Posterior vena cava (tissue), 2 donors: ENCODE measurements at places on chromosomes 5 and 9. TPM values are rescaled to one million over a fixed set of nuclear protein-coding genes. Genes with fewer than 3 reads are reported as not detected.

The SLC22A4 gene
- 3.1 TPM for total RNA-seq

DNA sequence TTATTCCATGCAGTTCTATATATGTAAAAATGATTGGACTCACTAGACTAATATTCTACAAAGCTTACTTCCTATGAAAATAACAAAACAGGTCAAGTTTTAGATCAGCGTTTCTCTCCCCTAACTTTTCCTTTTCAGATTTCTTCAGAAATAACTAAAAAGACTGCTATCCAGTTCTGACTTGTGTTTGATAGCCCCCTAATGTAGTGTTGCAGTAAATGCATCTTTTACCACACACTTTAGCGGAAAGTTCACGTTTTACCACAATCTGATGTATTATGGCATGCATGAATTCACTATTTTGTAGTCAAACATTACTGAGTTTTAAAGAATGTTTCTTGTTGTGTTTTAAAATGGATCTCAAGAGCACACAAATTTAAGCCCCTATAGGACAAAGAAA is 292.7 kb downstream of the RAB3C start:
- DNase-seq = no peak

GRCh38 chr5:94856257-94856800 is 237.9 kb downstream of the SLF1 start:
- DNase-seq = no peak

DNA sequence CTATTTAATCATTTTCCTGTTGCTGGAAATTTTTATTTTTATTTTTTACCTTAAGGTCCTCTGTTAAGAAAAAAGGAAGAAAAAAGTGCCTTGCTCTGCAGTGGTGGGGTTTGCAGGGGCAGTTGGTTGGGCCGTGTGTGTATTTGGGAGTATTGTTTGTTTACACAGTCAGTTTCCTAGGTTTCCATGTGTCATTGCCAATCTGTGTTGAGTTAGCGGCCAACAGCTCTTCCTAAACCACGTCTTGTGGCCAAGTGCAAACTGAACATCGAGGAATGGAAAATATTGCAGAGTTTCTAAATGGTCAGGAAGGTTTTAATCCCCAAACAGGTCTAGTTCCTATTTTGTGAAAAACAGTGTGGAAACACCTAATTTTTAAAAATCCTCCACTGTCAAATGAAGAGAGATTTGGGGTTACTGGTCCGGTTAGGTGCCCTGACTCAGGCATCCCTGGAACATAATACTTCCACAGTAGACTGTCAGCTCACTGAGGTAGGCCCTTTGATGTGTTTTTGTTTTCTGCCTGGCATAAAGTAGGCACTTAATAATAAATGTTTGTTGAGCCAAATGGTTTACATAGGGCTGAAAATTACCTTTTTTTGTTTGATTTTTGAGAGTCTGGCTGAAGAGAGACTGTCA is 37.0 kb downstream of the MAMDC2 start:
- no peak for DNase-seq

DNA sequence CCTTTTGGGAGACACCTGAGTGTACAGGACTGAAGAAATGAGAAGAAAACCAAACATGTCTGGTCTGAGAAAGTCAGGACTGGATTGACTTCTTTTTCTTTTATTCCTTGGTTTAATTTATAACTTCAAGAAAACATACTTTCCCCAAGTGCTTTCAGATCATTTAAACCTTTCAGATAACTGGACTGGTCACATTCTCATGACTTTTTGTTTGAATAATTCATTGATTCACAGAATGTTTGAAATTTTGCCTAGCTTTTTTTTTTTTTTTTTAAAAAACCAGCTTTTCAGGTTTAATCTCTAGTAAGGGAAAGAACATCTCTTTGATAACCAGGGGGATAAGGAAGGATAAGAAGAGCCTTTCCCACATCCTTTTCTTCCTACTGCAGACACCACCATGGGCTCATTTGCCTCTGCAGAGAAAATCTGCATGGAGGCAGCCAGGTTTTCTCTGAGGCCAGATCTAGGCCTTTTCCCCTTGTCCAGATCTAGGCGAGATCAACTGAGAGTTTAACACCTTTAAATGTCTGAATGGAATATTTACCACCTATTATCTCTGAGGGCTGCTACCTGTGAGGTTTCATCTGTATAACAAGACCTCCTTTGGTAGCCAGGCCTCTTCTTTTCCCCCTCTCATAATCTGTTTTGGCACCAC is 45.0 kb upstream of the SLC28A3 start:
- DNase-seq = no peak

GRCh38 chr9:132114102-132114707 is 34.5 kb upstream of the MED27 start:
- DNase-seq = no peak
